SJSA1 (cell line): ENCODE measurements at places on chromosomes 13 and 19. TPM values are rescaled to one million over a fixed set of nuclear protein-coding genes. Genes with fewer than 3 reads are reported as not detected.

GRCh38 chr13:29925457-29926097, 75.2 kb upstream of the UBL3 start:
- DNase-seq, result no peak

DNA sequence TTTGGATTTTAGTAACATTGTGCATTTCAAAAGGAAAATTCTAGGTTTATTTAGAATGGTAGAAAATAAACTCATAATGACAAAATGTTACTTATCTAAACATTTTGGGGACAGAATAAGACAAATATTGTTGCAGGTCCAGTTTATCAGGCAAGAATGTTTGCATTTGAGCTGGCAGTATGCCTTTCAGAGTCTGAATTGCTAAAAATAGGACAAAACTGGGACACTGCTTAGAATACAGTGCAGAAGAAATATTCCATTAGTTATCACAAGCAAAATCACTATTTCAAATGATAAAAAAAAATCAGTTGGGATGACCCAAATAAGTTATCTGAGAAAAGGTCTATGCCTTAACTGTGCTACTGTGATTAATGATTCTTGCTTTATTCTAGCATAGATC, 870.3 kb upstream of the MIR17HG start:
- no peak for DNase-seq

- DNase-seq, result no peak
These were observed 6.2 kb downstream of the ZNF444 start for GRCh38 chr19:56147307-56147706.

DNA sequence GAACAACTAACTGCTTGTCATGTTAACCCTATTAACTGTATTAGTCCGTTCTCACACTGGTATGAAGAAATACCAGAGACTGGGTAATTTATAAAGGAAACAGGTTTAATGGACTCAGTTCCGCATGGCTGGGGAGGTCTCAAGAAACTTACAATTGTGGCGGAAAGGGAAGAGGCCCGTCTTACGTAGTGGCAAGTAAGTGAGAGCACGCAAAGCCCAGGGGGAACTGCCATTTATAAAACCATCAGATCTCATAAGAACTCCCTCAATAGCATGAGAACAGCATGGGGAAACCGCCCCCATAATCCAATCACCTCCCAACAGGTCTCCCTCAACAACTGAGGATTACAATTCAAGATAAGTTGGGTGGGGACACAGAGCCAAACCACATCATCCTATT, 34.7 kb downstream of the PHF11 start:
- DNase-seq, result no peak

GRCh38 chr13:58566176-58566575, 934.6 kb downstream of the PCDH17 start:
- no peak for DNase-seq

DNA sequence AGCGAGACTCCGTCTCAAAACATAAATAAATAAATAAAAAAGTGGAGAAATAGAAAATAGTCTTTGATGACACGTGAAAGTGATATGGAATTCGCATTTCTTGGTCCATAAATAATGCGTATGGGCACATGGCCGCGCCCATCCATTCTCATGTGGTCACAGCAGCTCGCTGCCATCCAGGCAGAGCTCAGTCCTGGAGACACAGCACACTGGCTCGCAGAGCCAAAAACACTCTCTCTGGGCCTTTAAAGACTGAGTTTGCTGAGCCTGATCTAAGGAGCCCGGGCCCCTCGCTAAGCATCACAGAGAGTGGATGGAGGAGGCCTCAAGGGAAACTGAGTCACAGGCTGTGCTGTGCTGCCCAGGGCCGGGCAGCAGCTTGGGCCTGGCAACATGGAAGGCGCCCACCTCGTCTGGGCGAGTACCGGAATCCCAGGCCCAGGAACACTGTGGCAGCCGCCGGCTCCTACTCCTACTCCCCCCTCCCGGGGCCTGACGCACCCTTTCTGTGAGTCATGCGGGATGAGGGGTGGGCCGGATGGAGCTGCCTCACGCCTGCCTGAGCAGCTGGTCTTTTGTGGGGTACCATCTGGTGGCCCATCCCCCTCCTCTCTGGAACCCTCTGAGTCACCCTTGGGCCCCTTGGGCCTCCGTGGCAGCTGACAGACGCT, 28.9 kb upstream of the CACTIN start:
- DNase-seq, result peak; percentile 89

The PCDH17 gene
- not detected in 2 replicates for total RNA-seq

The FGF22 gene
- total RNA-seq, result 0.13 TPM in 1 of 2 replicates, not detected in the other

The LRCH1 gene
- total RNA-seq, result 4.3 and 6.3 TPM in 2 replicates
